ENCODE measurements at places on chromosomes 16 and 17.

- DNase-seq: no peak
Measured at GRCh38 chr17:19334331-19334730, 28.2 kb downstream of the B9D1 start.

- no peak for DNase-seq
Measured at GRCh38 chr17:48570325-48571023, 7.7 kb downstream of the HOXB4 start.

DNA sequence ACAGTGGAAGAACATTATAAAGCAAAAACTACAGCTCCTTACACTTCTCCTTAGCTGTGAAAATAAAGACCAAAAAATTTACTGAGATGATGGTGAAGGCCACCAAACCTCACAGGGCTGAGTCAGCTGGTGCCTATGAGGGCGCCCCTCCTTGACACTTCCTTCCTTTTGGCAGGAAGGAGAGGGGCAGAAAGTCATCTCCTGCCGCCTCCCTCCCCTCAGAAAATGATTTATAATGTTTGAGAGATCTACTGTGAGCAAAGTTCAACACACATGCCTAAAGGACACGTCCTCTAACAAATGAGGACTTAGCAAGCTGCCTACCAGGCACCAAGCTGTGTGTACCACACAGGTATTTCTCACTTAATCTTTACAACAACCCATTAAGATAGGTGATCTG is 245.7 kb downstream of the PRKCA start:
- DNase-seq: peak; percentile 37

DNA sequence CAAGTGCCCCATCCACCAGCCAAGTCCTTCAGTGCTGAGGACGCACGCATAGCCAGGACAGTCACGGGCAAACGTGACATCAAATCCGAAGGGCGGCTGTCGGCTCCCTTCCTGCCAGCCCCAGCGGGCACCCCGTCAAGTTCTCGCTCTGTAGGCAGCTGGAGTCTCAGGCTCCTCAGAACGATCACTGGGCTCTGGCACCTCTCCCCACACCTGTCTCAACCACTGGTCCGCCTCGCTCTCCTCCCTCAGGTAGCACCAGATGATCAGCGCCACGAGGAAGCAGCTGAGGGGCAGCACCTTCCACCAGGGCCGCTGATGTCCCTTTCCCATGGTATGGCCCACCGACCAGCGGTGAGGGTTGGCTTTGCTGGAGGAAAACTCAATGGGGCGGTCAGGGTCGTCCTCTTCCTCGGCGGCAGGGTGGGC is 422 bp downstream of the UQCC4 start:
- DNase-seq: no peak

DNA sequence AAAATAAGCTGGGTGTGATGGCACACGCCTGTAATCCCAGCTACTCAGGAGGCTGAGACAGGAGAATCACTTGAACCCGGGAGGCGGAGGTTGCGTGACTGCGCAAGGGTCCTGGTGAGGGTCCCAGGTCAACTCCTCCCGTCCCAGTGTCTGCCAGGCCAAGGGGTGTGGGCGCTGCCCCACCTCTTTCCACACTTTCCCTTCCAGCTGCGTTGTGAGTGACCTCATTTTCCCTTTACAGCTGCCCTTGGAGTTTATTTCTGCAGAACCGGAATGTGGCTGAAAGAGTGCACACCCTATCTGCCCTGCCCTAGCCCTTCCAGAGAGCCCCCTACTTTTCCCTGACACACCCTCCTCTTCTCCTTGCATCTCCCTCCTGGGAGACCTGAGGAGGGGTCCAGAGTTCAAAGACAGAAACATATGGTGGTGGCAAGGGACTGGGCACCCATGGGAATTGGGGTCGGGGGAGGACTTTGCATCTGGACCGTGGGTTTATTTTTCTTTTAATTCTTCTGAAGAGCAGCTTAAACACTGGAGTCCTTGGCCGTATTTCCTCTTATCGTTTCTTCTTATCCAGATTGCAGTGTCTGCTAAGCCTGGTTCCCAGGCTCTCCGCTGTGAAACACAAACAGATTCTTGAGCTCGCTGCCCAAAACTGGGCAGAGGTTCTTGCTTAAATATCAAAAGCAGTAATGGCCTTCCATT is 20.9 kb downstream of the MRC2 start:
- DNase-seq: no peak

- DNase-seq: no peak
Measured at GRCh38 chr16:24626256-24626655, 86.9 kb downstream of the RBBP6 start.

DNA sequence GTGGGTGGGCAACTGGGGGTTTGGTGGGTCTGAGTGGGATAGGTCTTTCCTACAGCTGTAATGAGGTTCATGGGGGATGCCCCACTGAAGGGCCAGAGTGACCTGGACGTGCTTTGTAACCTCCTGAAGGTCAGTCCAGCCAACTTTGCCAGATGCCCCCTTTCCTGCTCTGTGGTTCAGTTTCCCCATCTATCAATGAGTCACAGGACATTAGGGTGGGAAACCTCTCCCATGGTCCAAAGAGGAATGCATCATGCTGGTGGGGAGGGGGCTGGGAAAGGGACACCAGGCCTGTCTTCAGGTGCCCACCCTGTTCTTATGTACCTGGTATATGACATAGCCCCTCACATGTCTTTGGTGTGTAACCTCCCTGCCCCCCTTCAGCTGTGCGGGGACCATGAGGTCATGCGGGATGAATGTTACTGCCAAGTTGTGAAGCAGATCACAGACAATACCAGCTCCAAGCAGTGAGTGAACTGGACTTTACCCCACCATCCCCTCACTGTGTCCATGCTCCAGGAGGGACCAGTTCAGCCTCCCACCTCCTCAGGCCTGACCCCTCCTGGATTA is 24.0 kb upstream of the ALKBH5 start:
- DNase-seq: no peak

DNA sequence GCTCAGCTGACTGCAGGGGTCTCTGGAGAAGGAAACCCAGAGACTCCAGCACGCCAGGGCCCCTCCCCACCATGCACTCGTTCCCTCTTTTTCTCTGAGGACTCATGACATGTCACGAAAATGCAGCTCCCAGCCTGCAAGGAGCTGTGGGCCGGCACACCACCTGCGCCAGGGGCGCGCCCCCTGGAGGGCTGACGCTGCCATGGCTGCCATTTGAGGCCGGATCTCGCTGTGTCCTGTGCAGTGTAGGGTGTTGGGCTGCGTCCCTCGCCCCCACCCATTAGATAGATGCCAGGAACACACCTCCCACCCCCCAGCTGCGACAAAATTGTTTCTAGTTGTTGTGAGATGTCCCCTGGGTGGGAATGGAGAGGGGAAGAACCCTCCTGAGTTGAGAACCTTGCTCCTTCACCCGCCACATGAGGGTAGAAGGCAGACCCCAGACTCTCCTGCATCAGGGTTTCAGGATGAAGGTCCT is 8.2 kb downstream of the SYNGR2 start:
- DNase-seq: peak; percentile 82

- no peak for DNase-seq
Measured at GRCh38 chr17:53344778-53345177, 477.9 kb upstream of the KIF2B start.

GRCh38 chr17:74995847-74996246 is 8.4 kb downstream of the CDR2L start:
- DNase-seq: no peak

DNA sequence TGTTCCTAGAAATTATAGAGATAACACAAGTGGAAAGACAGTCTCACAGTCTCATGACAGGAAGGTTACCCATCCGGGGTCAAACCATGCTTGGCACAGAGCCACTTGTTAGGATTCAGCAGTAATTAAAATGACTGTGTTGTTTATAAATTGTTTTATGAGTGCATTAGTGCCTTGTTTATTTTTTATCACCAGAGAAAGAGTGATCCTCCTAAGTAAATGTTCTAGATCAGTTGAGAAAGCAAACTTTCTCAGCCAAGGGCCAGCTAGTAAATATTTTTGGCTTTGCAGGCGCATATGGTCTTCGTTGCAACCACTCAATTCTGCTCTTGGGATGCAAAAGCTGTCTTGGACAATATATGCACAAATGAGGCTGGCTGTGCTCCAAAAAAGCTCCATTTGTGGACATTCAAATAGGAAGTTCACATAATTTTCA is 253.9 kb upstream of the CACNG5 start:
- DNase-seq: no peak

DNA sequence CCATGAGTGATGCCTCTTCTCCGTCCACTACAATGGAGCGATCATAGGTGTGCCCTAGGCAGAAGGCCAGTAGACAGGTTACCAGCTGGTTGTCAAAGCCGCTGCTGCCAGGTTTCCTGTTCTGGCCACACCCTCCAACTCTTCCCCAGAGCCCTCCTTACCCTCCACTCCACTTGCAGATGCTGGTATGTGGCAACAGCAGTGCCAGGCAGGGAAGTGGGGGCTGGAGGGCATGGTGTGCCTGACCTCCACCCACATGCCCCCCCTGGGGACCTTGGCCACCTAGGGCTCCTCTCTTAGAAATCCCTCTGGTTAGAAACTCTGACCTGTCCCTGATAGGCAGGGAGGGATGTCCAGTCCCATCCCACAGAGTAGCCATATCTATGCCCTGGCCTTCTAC is 1.5 kb downstream of the RRAD start:
- no peak for DNase-seq

DNA sequence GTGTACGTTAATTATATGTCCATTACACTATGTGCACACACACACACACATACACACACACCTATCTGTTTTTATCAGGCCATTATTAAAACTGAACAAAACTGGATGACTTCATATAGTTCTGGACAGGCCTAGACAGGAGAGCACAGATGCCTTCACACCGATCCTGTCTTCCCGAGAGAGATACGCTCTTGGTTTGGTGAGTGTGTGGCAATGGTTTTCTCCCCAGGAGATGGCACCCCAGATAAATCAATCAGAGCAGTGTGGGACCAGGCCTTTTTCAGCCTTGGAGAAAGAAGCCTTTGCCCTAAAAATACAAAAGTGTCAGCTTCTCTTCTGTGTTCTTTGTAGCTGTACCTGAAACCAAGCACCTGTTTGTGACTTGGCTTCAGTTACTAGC is 83.7 kb downstream of the CPPED1 start:
- no peak for DNase-seq

- DNase-seq: no peak
Measured at GRCh38 chr17:38981636-38982035, 14.4 kb upstream of the FBXO47 start.

- peak; percentile 75 for DNase-seq
Measured at GRCh38 chr16:72066747-72067146, 3.7 kb downstream of the HPR start.

DNA sequence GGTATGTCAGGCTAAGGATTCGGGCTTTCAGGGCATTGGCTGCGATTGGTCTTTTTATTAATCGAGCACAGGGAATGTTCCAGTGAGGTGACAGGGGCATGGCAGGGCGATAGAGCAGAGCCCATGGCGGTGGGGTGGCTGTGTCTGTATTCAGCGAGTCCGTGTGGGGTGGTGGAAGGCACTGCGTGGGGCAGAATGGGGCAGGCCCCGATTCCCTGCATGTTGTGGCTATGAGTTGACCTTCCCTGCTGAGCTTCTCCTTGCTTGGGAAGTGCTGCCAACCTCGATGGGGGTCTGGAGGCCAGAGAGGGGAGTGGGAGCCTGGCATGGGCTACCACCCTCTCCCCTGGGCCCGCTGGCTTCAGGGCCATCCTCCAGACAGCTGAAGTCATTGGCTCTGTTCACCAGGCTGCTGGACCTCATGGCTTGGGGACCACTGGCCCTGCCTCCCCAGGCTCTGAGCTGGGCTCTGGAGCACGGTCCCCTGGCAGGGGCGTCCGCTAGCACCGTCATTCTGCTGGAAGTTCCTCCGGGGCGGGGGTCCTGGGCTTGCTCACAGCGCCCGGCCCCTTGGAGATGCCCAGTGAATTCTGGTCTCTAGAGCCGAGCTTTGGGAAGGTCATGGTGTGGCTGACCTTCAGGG is 92.1 kb downstream of the NPIPB11 start:
- DNase-seq: no peak

GRCh38 chr16:47129755-47130435 is 13.8 kb downstream of the NETO2 start:
- peak; percentile 79 for DNase-seq

DNA sequence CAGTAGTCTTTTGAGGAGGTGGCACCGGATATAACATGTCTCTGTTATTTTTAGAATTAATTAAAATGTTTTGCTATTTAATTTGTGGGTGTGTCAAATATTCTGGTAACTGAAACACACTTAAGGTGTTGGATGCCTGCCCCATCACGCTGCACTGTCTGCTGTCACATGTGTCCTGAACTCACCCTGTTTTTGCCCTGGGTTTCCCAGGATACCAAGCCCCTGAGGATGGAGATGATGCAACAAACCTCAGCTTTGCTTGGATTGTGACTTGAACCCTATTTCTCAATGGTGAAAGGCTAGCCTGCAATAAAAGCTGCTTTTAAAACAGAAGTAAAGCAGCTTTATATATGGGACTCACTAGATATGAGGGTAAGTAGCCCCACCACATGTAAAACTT is 11.5 kb upstream of the DUSP14 start:
- DNase-seq: no peak

DNA sequence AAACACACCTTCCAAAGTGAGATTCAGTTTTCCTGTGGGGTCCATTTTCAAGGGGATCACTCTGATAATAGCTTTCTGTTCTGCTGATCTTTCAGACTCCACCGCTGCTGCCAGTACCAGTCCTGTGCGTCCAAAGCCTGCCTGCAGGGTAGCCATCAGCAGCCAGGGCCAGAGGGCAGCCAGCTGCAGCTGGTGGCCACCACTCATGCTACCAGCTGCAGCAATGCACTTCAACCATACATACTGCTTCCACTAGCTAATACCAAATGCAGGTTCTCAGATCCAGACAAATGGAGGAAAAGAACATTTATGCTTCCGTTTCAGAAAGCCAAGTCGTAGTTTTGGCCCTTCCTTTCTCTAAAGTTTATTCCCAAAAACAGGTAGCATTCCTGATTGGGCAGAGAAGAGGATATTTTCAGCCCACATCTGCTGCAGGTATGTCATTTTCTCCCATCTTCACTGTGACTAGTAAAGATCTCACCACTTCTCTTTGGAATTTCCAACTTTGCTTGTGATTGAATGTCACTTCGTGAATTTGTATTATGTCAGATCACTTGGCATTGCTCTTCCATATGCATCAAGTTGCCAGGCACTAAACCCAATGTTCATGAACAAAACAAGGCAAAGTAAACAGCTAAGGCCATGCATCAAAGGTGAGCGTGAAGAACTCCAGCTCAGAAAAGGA is 1.8 kb downstream of the RNF43 start:
- no peak for DNase-seq

- DNase-seq: no peak
Measured at GRCh38 chr17:17942846-17943245, 29.4 kb downstream of the TOM1L2 start.

DNA sequence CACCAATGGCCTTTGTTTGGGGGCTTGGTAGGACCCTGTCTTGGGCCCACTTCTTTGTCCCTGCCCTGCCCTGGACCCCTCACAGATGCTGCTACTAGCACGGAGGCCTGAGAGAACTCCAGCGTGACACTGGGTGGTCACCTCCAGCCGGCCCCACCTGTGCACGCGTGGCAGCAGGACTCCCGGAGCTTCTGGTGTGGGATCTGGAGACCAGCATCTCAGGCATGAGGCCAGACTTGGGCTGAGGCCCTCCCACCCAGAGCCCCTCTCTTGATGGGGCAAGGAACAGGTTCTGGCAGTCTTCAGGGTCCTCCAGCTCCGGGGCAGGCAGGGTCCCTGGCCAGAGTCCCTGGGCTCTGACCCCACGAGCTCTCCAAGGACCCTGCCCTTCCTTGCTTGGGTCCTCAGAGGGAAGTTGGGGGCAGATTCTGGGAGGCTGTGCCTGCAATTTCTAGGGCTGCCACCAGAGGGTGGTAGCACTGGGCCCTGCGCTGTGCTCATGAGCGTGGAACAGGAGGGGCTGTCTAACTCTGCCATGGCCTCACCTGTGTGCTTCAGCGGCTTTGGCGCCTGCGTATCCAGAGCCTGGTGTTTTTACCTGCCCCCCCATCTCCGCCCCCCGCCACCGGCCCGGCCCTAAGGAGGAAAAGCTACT is 3.1 kb upstream of the BAIAP3 start:
- DNase-seq: no peak
